ENCODE measurements at places on chromosomes 13 and 19.

GRCh38 chr19:18340190-18340989 lies at the start of gene PGPEP1:
TSS of gene PGPEP1 (plus strand) at chr19:18340598. CDS start at chr19:18340682, 84 bp downstream.
- no peak for DNase-seq

GRCh38 chr19:55116232-55116858 lies 1.1 kb downstream of the PPP1R12C start:
- peak; percentile 43 for DNase-seq

DNA sequence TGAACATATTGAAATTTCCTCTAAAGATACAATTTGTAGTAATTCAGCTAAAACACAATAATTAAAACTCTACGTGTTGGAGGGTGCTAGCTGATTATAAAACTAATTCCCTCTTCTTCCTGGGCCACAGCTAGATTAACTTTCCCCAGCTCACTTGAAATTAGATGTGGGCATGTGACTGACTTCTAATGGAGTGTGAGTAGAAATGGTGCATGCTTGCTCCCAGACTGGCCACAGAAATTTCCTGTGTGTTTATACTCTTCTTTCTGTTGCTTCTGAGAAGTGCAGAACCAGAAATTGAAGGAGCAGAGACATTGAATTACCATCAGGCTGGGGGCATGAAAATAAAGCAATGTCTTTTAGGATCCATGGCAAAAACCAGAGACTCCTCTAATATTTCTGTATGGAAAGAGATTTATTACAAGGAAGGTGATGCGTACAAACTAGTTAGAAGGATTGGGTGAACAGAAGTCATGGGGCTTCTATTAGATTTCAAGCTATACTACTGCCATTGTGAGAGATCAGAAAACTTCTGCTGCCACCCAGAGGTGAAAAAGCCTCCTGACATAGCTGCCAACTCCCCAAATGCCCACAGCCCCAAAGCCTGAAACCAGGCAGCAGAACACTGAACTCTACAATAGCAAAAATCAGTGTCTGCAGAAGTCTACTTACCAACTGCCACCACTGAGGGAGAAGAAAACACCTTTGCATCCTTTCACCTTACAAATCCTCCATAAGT lies 379.2 kb upstream of the MIR17HG start:
- DNase-seq: no peak

DNA sequence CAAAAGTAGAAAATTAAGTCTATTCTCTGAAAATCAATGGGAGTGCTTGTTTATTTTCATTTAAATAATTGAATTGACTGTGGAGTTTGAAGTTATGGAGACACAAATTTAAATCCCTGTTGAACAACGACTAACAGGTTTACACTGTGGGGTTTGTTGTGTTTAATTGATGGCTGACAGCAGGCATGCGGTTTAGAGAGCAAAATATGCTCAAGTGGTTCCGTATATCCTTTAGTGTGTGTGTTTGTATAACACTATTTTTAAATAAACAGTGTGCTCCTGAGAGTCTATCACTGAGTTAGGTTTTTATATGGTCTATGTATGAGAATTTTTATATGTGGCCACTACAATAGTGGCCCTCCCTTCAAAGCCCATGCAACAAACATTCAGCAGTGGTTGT lies 332.0 kb downstream of the GPC6 start:
- DNase-seq: no peak

- DNase-seq: no peak
Measured at GRCh38 chr19:32619051-32619685, 38.2 kb downstream of the PDCD5 start.

DNA sequence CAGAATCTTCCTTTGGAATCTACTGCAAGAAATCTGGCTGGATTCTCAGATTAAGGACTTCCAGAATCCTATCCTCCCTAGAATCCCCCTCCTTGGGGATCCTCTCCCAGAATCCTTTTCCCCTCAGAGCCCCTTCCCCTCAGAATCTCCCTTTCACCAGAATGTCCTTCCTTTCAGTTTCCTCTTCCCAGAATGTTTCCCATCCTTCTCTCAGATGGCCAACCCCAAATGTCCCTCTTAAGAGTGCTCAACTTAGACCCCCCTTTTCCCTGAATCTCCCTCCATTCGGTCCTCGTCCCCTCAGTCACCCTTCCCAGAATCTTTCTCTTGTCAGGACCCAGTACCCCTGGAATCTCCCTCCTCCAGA lies 584 bp upstream of the RPS16 start:
- no peak for DNase-seq

DNA sequence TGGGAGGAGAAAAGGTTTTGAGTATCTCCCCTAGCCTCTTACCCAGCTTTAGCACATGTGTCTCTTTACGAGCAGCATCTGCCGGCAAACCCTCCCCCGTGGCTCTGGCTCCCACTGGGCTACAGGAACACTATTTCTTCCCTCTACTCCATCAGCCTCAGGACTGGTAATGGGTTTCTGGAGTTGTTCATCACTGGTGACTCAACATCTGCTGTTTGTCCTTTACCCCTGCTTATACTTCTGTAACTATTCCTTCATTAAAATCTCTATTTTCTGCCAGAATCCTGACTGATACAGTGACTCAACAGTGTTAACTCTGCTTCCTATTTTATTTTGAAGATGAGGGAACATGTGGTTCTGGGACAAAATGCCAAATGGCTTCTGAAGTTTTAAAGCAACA lies 437.3 kb upstream of the HTR2A start:
- no peak for DNase-seq

- no peak for DNase-seq
Measured at GRCh38 chr19:11699931-11700794, 38.6 kb downstream of the ZNF823 start.

GRCh38 chr13:49956131-49956530 lies 20.0 kb upstream of the SPRYD7 start:
- DNase-seq: no peak

- DNase-seq: no peak
Measured at GRCh38 chr19:33174186-33174585, 19.9 kb upstream of the LRP3 start.

DNA sequence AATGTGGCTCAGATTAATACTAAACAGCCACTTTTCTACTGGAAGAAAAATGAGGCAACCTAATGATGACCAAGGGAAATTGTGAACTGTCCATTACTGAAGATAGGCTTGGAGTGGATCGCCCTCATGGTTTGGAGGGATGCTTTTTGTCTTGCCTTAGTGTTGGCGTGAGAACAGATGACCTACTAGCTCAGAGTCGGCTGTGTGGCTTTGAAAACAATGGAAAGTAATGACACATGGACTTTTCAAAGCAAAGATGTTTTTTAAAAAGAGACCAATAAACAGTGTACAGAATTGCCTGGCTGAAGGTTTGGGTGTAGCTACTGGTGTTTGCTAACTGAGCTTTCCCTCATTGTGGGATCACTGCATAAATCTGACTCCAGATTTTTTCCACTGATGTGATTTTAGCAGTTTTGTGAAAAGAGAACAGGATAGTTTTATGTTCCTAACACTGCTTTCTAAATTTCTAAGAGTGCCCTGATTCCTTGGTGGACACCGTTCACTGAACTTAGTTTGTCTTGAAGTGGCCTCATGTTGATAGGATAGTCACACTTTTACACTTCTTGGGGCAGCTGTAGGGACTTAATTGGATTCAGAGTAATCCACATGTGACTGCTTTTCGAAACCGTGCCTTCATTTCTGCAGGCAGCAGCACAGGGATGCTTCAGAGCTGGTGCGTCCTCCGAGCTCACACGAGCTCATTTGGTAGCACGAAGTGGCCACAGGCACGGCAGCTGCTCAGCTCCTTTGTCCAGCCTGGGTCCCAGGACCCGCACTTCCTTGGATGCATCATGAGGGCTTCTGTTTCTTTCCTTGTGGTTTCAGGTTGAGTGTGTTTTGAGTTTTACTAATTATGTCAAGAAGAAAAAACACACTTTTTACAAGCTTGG lies 4.3 kb downstream of the CEBPG start:
- DNase-seq: no peak

- DNase-seq: peak; percentile 10
Measured at GRCh38 chr13:31431722-31432137, 232.0 kb downstream of the B3GLCT start.

GRCh38 chr13:53045189-53045588 lies 16.6 kb downstream of the OLFM4 start:
- DNase-seq: no peak

- DNase-seq: no peak
Measured at GRCh38 chr19:28297036-28297435, 915.9 kb downstream of the UQCRFS1 start.

GRCh38 chr13:98068521-98068920 lies 74.4 kb upstream of the FARP1 start:
- DNase-seq: no peak

DNA sequence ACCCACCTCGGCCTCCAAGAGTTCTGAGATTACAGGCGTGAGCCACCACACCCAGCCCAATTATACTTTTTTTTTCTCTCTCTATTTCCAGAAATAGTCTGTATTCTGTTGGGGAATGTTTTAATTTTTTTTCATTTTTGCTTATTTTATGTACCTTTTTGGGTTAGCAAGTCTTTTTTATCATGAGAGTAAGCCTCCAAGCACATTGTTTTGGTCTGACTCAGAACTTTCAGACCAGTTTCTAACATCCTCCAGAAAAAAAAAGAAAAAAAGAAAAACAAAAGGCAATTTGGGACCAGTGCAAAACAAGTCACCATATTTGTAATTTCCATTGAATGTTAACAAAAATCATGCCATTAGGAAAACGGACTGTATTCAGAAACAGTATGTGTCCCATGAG lies 1465.5 kb downstream of the SLITRK5 start:
- no peak for DNase-seq

- DNase-seq: no peak
Measured at GRCh38 chr13:37175996-37176395, 70.5 kb upstream of the CSNK1A1L start.

GRCh38 chr13:44423824-44424223 lies 50.2 kb downstream of the SERP2 start:
- DNase-seq: no peak

- DNase-seq: no peak
Measured at GRCh38 chr19:28468701-28469459, 744.1 kb downstream of the UQCRFS1 start.

- no peak for DNase-seq
Measured at GRCh38 chr13:32581177-32581786, 5.0 kb upstream of the PDS5B start.

GRCh38 chr13:82330499-82330898 lies 1551.8 kb downstream of the SLITRK1 start:
- no peak for DNase-seq

- DNase-seq: no peak
Measured at GRCh38 chr13:26589754-26590153, 32.3 kb downstream of the WASF3 start.

DNA sequence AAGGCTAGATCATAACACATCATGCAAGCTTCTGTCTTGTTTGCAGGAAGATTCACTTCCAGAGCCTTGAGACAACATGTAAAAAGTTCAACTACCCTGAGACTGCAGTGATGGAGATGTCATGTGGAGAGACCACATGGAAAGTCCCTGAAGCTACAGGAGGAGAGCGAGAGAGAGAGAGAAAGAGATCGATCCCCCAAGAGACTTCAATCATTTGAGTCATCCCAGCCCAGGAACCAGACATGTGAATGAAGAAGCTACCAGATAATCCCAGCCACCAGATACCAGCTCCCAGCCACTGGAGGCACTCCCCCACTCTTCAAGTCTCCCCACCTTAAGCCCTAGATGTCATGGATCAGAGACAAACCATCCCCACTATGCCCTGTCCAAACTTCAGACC lies 10.7 kb upstream of the EVI5L start:
- DNase-seq: no peak

DNA sequence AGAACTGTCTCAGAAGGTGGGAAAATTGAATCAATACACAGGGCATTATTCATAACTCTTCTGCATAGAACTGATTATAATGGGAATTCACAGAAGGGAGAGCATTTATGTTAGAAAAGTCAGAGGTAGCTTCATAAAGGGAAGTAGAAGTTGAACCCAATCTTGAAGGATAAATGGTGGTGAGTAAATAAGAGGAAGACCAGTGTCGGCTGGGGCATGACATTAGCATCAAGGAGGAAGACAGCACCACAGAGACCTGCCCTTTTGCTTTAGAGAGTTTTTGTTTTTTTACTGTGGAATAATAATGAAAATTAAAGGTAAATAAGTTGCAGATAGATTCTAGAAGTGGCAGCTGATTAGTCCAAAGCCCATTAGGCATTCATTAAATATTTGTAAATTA lies 21.9 kb downstream of the CDC16 start:
- no peak for DNase-seq

DNA sequence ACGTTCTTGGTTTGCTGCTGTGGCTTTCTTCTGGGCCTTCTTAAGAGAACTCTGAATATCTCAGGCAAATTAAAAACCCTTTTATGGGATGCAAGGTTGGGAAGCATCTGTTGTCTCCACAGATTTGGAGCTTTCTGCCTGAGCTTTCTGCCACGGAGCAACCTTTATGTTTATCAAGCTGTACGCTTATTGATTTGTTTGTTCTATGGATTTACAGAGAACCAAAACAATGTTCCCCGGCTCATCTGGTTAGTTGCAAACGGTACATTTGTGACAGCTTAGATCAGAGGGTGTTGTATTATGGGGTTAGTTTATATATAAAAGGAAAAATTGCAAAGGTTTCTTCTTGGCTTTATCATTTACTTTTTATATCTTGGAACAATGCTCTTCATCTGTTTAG lies 479.6 kb downstream of the DIAPH3 start:
- DNase-seq: no peak

- DNase-seq: no peak
Measured at GRCh38 chr19:38739440-38740256, 4.6 kb downstream of the CAPN12 start.

DNA sequence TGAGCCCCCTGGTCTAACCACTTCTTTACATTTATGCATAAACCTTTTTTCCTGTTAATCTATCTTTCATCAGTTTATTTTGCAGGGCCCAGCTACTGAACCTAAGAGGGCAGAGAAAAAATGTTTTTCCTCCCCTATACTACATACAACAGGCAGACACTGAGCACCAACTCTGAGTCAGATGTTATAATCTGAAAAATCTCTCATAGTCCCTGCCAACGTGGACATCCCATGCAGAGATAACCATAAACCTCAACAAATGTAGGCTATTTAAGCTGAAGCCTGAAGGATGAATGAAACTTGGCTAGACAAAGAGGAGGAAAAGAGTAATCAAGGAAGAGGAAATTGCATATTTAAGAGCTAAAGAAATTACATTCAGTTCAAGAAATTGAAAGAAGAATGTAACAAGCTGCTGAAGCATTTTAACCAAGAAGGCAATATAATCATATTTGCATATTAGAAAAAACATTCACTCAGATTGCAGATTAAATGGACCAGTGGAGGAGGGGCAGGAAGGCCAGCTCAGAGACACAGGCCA lies 2.6 kb downstream of the NEK3 start:
- no peak for DNase-seq

DNA sequence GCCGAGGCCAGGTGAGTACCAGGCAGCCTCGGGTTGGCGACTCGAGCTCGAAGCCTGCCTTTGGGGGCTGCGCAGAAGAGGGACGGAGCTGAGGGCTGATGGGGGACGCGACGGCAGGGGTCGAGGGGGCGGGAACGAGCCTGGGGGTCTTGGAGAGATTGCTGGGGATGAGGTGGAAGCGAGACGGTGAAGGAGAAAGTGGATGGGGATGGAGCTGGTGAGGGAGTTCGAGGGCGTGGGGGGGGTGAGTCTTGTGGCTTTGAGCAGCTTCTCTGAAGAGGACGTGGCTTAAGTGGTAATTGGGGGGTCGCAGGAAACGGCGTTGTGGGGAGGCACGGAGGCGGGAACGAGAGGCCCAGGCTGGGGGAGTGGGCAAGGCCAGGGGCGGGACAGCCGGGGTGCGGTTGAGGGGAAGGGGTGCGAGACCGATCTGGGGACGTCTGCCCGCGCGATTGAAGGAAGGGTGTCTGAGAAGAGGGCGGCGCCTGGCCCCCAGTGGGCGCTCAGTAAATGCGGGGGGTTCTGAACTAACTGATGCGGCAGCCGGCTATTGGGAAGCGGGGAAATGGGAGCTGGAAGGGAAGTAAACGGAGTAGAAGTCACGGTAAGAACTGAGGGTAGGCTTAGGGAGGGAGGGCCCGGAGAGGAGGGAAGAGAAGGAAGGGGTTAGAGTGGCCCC lies 426 bp downstream of the MYO9B start:
- no peak for DNase-seq
